ENCODE measurements at places on chromosomes 3 and 15.

DNA sequence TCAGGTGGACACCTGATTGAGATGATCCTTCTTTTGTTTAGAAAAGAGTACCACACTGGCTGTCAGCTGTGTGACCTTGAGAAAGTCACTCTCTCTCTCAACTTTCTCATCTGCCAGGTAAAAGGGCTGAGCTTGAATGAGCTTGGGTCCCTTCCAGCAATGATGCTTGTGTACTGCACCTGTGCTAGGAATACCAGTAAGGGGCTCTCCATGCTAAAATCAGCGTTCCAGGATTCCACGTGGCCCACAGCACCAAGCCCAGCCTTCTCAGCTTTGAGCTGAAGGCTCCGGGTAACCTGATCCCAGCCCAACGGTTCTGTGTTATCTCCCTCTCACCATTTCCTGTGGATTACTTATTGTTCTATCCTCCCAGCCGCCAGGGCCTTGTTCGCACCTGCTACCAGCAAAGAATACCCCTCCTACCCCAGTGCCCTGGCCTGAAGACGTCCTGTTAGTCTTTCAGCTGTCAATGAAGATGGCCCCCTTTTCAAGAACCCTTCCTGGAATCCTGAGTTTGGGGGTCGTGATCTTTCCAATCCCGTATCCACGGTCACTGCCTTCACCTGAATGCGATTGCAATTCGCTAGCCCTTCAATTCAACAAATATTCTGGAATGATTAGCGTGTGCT lies 54.2 kb upstream of the CGNL1 start:
- DNase-seq = no peak

GRCh38 chr15:51333571-51333970 lies 4.8 kb downstream of the CYP19A1 start:
- no peak for DNase-seq

- no peak for DNase-seq
Measured at GRCh38 chr3:177352424-177352823, 155.1 kb upstream of the TBL1XR1 start.

GRCh38 chr3:29757054-29757777 lies 476.3 kb downstream of the RBMS3 start:
- no peak for DNase-seq

- no peak for DNase-seq
Measured at GRCh38 chr3:43477600-43477999, 144.2 kb downstream of the ANO10 start.

All from GM18507 (cell line).